ENCODE measurements at places on chromosomes 4 and X.

DNA sequence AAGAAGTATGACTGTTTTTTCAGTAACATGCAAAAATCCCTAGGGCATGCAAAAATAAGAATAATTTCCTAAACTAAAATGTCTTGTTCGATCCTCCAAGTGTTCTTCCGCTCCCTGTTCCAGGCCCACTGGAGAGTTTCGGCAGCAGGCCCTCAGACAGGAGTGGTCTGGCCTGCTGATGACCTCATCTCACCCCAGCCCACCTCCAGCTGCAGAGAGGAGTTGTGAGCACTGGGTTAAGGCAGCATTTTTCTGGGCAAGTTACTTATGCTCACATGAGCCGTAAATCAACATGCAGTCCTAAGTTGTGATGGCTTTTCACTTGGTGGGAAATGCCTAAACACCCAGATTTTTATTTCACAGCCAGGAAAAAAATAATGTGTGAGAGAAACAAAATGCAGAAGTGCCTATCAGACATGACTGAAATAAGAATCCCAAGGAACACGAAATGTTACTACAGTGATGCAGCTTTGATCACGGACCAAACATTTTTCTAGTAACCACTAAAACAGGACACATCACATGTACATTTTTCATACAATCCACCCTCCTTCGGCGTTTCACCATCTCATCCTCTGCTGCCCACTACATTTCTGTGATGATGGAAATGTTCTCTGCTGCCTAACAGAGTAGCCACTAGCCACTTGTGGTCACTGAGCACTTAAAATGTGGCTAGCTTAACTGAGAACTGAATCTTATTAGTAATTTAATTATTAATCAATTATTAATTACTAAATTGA lies 153.3 kb upstream of the TBL1X start:
- DNase-seq: no peak

DNA sequence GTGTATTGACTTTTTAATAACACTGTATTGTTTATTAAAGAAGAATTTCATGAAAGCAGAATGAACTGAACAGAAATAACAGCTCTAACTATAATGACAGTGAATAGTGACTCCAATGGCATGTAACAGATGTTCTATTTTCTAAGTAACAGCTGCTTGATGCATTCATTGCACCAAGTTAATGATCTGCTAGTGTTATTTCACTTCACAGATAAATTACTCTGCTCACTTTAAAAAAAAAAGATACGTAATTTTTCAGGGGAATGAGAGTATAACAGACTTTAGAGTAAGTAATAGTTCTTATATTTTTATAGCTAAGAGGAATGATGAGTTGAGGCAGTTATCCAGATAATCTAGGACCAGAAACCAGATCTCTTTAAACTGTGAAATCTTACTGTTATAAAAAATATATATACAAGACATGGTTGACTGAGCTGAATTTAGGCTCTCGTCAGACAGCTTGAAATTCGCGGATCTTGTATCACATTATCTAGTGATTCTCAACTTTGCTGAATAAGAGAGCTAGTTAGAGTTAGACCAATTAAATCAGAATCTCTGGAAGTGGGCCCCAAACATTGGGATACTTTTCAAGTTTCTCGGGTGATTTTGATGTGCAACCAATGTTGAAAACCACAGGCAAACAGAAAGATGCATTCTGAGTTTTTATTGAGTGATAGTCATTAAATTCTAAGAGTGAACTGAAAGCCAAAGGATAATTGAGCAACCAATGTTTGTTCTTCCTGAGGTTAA lies 840.7 kb downstream of the DMD start:
- no peak for DNase-seq

- DNase-seq: no peak
These were observed 9.0 kb downstream of the HAND2 start for GRCh38 chr4:173520921-173521466.

GRCh38 chr4:177461606-177462005 lies 19.4 kb upstream of the AGA start:
- no peak for DNase-seq

DNA sequence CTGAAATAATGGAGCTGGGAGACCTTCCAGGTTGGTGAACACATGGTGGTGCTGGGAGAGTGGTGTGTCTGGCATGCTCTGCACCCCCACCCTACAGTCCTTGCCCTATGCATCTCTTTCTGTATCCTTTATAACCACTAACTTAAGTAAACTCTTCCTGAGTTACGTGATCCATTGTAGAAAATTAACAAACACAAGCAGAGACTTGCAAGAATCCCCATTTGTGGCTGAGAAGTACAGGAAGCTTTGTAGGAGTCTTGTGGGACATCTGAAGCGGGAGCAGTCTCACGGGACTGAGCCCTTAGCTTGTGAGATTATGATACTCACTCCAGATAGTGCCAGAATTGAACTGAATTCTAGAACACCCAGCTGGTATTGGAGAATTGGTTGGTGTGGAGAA lies 14.3 kb upstream of the FAM13A start:
- no peak for DNase-seq

- DNase-seq: no peak
These were observed 99.1 kb upstream of the RXFP1 start for GRCh38 chr4:158422546-158422945.

DNA sequence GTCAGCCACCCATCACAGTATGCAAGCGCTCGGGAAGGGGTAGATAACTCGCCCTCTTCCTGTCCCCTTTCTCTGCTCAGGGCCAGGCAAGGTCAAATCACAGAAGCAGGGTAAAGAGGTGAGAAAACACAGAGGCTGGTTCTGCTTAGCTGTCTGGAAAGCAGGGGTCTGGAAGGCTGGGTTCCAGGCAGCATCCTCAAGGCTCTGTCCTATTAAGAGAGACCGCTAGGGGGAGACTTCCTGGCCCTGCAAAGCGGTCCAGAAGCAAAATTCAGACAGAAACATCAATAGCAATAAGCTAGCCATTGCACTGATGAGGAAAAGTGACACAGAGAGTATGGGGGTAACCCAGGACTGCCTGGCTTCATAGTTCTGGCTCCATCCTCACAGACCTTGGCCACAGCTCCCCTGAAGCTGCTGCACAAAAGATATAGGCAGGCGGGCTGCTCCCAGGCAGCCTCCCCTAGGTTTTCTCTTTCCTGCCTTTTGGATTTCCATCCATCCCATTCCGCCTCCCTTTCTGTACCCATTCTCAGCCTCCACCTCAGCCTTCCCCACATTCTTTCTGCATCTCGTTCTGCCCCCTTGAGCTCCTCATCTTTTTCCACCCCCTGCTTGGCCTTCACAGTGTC lies 308.5 kb downstream of the EVC2 start:
- DNase-seq: no peak
